DMS53 (cell line): ENCODE measurements at places on chromosomes 5 and 9.
A peak's percentile ranks its signal among the peaks of the same experiment; 100 is the strongest.

GRCh38 chr5:120055858-120056257 is 408.2 kb upstream of the PRR16 start:
- DNase-seq = peak; percentile 67

GRCh38 chr9:137989156-137989555 is 111.6 kb downstream of the CACNA1B start:
- no peak for DNase-seq

- no peak for DNase-seq
Measured at GRCh38 chr5:56160723-56161438, 72.2 kb downstream of the ANKRD55 start.

- no peak for DNase-seq
Measured at GRCh38 chr9:85377731-85378289, 363.9 kb downstream of the AGTPBP1 start.

DNA sequence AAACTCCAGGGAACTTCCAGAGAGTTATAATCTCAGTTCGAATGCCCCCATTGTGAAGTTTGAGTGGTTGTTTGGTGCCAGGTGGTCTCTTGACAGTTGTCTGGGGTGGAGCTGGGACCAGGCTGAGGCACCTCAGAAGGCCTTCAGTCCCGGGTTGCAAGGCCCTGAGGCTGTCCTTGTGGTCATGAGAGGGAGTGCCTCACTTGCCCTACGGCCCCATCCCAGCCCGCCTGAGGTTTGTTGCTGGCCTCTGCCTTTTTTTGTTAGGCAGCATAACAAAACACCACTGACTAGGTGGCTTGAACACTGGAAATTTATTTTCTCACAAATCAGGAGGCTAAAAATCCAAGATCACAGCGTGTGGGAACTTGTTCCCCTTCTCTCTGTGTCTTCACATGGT is 73.0 kb upstream of the PAPPA start:
- DNase-seq = no peak

DNA sequence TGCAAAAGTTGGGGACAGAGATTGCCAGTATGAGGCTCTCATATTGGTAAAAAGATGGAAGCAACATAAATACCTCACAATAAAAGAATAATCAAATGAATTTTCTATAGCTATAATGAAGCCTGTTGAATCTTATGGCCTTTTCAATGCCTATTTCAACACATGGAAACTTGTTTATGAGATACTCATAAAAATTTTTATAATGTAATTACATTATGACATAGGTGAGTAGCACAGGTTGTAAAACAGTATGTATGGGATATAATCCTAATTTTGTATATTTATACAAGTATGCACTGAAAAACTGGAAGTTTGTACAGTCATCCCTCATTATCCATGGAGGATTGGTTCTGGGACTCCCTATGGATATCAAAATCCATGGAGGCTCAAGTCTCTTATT is 21.2 kb upstream of the SEMA5A start:
- DNase-seq = no peak
